Fibroblast of skin of left quadriceps (primary cell): ENCODE measurements at places on chromosomes 5 and 9.

DNA sequence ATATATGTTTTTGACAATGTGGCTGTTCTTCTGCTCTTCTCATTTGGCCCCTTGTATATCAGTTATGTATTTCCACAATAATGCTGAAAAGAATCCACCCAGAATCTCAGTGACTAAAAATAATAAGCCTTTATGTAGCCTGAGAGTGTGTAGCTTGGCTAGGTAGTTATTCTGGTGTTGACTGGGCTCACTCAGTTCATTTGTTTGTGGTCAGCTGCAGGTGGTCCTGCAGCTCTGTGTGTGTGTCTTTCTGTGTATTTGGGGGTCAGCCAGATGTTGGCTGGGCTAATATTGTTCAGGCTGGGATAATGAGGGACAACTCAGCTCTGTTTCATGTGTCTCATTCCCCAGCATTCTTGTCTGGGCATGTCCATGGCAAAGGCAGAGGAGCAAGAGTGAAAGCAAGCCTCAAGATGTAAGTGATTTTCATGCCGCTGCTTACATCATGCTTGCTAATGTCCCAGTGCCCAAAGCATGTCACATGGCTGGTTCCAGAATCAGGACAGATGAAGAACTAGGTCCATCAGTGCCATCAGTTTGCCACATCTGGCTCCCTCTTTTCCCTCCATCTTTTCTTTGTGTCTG is 162.8 kb downstream of the KCTD16 start:
- DNase-seq, result no peak

GRCh38 chr5:113150821-113151220 is 174.2 kb downstream of the DCP2 start:
- no peak for DNase-seq

GRCh38 chr9:2066312-2067273 is 51.4 kb downstream of the SMARCA2 start:
- DNase-seq, result no peak

GRCh38 chr5:148388696-148389095 is 4.9 kb downstream of the FBXO38 start:
- DNase-seq, result no peak

- no peak for DNase-seq
Measured at GRCh38 chr5:66248874-66249273, 104.8 kb downstream of the SREK1 start.

DNA sequence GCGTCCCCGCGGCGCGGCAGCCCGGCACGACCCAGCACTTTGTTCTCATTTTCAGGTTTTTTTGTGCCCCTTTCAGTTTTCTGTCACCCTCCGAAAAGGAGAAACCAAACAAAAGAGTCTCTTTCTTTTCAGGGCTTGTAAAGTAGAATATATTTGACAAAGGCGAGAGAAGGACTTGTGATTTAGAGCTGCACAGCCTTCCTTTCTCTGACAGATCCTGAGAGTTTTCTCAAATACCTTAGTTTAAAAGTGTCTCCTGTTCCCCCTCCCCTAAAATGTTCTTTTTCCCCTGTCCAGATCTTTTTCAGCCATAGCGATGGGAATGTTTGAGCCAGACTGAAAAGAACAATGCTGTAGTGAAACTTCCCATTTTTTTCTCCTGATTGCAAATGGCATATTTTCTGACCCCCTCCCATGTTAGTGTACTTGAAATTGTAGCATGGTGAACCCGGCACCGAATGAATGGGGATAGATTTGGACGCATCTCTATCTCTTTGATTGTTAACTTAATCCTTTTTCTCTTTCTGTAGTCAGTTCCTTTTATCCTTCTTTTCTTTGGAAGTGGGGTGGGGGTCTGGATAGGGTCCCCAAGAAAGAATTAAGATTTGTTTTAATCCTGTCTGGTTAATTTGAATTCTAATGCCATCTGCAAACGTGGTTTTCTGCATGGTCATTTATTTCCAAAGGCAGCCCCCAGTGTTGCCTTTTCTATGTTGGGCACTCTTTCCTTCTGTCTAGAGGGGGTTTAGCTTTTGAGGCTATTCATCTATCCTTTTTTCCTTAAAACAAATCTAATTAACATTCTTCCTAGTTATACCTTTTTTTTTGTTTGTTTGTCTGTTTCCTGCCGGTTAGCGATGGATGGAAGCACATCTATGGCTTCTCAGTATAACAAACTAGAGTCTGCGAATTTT is 2.2 kb downstream of the ZSWIM6 start:
- no peak for DNase-seq

DNA sequence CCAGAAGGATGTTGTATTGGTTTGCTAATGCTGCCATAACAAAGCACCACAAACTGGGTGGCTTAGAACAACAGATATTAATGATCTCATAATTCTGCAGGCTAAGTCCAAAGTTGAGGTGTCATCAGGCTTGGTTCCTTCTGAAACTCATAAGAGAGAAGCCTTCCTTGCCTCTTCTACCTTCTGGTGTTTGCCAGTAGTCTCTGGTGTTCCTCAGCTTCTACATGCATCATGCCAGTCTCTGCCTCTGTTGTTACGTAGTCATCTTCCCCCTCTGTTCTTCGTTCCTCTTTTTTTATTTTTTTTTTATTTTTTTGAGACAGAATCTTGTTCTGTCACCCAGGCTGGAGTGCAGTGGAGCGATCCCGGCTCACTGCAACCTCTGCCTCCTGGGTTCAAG is 61.8 kb downstream of the LRRC70 start:
- no peak for DNase-seq

GRCh38 chr5:176747670-176748072 is 62.7 kb upstream of the UNC5A start:
- no peak for DNase-seq

GRCh38 chr5:156936972-156937371 is 26.1 kb downstream of the TIMD4 start:
- DNase-seq, result no peak

GRCh38 chr9:14155237-14155636 is 158.7 kb downstream of the NFIB start:
- DNase-seq, result no peak

DNA sequence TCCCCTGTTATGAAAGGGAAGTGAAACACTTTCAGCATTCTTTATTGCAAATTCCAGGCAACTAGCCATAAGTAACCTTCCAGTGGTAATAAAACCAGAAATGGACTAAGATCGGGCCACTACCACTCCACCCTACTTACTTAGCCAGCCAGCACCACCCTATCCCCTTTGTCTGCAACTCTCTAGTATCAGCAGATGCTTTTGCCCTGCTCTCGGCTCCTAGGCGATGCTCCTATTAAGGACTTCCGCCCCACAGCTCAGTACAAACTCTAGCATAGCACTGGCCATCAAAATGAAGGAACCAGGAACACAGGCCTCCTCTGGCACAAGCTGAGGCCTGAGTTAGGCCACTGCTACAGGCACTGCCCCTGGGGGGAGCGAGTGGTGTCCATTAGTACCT is 81.2 kb downstream of the GLDC start:
- DNase-seq, result no peak

DNA sequence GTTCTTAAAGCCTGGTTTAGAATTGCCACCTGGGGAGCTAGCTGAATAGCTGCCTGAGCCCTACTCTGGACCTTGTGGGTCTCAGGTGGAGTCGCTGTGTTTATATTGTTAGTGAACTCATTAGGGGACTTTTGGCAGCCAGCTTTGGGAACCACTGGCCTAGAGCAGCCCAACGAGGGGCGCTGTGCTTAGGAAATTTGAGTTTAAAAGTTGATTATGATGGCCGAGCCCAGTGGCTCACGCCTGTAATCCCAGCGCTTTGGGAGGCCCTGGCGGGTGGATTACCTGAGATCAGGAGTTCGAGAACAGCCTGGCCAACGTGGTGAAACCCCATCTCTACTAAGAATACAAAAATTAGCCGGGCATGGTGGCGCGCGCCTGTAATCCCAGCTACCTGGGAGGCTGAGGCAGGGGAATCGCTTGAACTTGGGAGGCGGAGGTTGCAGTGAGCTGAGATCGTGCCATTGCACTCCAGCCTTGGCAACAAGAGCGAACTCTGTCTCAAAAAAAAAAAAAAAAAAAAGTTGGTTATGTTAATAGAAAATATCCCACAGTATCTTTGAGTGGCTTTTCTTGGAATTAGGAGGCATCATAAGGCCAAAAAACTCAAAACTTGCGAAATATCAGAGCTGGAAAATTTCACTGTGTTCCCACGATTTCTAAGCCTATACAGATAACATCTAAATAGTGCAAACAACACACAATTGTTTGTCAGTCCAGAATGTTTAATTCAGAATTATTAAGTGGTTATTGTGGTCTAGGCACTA is 809 bp downstream of the MCCC2 start:
- no peak for DNase-seq

- DNase-seq, result no peak
Measured at GRCh38 chr9:118222375-118222774, 518.2 kb downstream of the TLR4 start.

GRCh38 chr5:36982146-36982545 is 105.6 kb downstream of the NIPBL start:
- DNase-seq, result no peak
